ENCODE measurements at places on chromosomes 6 and 20.

DNA sequence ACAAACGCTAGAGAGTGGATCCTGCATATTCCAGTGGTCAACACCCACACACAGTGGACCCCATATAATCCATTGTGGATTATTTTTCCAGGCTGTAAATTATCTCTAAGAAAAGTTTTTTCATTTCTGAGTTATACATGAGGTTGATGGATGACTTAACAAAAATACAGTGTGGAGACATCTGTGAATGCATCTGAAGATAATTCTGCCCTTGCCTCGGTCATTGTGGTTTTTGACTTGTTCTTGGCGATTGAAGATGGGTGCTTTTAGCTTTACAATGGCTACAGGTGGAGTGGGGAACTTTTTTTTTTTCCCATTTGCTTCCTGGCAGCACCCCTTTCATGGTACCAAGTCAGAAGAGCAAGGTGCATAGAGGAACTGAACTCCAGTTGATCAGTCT lies 242.7 kb downstream of the MYLK4 start:
- no peak for DNase-seq

DNA sequence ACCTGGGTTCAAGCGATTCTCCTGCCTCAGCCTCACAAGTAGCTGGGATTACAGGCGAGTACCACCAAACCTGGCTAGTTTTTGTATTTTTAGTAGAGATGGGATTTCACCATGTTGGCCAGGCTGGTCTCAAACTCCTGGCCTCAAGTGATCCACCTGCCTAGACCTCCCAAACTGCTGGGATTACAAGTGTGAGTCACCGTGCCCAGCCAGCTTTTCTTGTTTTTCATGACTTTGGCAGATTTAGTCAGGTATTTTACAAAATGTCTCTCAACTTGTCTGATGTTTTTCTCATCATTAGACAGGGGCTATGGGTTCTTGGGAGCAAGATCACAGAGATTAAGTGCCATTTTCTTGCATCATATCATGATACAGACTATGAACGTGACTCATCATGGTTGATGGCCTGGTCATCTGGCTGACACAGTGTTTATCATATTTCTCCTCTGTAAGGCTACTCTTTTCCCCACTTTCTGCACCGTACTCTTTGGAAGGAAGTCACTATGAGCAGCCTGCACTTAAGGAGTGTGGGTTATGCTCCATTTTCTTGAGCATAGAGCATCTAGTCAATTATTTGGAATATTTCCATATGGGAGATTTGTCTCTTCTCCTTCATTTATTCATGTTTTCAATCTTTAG lies 67.8 kb downstream of the RNF182 start:
- DNase-seq = no peak

GRCh38 chr6:549906-550305 lies 107.0 kb downstream of the HUS1B start:
- DNase-seq = no peak

DNA sequence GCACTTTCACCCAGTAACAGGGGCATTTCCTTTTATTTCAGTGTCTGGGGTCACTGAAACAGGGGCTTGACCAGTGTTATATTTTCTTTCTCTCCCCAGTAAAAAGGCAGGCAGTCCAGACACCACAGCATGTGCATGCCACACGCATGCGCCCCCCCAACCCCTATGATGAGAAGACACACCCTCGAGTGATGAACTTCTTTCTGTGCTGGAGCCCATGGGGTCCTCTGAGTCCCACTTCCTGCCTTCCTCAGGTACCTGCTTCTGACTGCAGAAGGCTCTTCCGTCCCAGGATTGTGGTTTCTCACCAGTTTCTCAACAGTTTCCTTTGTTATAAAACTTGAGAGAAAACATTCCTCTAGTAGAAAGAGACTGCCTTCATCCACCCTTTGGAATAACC lies 45.7 kb upstream of the TMEM181 start:
- DNase-seq = no peak

- DNase-seq = no peak
Observed at GRCh38 chr6:138248878-138249277, 30.6 kb upstream of the PBOV1 start.

DNA sequence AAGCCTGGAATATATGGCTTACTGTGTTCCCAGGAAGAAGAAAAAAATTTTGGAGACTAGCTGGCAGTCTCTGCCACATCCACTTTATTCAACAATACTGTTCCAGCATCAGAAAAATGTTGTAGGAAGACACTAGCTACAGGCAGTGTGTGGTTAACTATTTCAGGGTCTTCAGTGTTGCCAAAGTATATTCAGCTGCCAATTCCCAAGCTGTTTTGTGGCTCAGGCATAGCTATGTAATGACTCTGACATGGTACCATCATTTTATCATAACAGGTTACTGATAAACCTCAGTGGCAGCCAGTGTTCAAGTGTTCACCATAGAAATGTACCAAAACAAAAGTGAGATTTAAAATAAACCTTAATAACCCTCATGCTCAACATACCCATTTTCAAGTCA lies 503.1 kb downstream of the ADGRB3 start:
- DNase-seq = no peak

- no peak for DNase-seq
Observed at GRCh38 chr6:166851911-166852310, 104.4 kb downstream of the RNASET2 start.
